ENCODE measurements at places on chromosomes 1 and 21.

DNA sequence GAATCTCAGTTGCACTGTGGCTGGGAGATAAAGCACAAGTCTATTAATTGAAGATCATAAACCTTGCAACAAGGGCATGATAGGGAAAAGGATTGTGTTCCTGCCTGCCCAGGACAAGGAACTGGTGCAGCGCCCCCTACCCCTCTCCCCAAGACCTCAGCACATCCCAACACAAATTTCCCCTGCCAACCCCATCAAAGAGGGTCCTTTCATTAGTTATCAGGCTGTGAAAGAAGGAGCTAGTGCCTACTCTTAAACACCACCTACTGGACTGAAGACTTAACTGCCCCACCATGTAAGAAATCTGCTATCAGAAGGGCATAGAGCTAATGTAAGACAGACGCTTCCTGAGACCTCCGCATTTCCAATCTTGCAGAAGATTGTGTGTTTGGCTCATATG is 372.6 kb downstream of the AGBL4 start:
- DNase-seq, result no peak

DNA sequence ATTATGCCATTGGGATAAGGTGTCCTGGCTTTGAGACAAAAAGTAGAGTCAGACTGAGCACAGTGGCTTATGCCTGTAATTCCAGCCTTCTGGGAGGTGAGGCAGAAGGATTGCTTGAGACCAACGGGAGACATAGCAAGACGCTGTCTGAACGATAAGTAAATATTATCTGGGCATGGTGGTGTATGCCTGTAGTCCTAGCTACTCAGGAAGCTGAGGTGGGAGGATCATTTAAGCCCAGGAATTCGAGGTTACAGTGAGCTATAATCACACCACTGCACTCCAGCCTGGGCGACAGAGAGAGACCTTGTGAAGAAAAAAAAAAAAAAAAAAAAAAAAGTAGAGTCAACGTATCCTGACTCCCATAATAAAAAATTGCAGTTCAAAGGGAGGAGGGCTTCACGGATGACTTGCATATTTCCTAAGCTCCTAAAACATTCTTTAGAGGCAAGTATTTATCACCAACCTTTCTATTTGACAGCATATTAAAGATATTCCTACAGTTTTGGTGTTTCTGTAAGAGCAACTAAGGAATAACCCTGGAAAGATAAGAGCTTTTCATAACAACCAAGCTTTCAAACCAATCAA is 141.2 kb downstream of the SLC44A5 start:
- no peak for DNase-seq

GRCh38 chr1:202553560-202554038 is 156.7 kb downstream of the SYT2 start:
- DNase-seq, result peak; percentile 10

- DNase-seq, result no peak
Measured at GRCh38 chr1:25140073-25140797, 92.1 kb downstream of the SYF2 start.

- no peak for DNase-seq
Measured at GRCh38 chr1:231353086-231353485, 15.0 kb downstream of the SPRTN start.

GRCh38 chr1:112264553-112264952 is 131.5 kb upstream of the CTTNBP2NL start:
- peak; percentile 4 for DNase-seq

GRCh38 chr1:87327376-87328271 is 1.1 kb upstream of the LMO4 start:
- peak; percentile 22 for DNase-seq

DNA sequence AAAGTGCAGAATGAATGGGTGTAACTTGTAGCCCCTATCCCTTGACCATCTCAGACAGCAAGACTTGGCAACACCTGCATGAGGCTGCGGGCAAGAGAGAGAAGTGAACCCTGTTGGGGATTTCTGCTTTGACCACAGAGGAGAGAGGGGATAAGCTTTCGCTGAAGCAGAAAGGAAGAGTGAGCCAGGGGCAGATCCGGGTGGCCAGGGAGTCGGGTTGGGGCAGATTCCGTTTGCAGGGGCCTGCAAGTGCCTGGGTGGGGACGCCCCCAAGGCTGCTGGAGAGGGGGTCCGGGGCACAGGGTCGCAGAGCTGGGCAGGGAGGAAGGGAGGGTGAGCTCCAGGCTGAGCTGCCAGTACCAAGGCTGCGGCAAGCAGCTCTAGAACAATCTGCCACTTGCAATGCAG is 25.3 kb upstream of the PIK3CD start:
- no peak for DNase-seq

DNA sequence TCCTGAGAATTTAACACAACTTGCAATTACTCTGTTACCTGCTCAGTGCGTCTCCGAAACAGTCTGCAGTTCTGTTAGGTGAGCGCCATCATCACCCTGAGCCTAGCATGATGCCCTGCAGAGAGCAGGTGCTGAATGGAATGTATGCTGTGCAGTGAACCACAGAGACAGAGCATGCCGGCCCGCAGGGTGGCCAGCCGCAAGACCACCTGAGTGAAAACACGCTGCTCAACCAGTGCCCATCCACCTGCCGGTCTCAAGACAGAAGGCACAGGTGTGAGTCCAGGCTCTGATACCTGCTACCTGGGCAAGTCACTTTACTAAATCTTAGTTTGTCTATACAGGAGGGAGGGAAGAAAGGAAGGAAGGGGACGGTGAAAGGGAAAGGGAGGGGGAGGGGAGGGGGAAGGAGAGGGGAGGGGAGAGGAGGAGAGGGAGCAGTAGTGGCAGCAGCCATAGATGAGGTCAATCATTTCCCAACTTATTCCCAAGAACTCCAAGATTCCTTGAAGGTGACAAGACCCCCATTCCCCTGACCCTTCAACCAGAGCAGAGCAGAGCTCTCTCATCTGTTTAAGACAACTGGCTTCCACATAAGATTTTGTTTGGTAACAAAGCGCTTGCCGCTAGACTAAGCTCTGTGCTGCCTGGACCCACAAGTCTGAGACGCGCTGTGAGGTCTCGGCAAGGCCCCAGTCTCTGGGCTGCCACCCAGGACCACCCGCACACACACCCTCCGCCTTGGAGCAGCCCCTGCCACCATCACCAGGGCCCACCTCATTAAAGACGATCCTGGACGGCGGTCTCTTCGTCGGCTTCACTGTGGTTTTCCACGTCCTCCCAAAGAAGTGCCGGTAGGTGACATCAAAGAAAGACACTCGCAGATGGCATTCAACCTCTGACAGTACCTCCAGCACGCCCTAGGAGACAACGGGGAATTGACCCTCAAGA is 14.5 kb downstream of the NPHP4 start:
- no peak for DNase-seq

DNA sequence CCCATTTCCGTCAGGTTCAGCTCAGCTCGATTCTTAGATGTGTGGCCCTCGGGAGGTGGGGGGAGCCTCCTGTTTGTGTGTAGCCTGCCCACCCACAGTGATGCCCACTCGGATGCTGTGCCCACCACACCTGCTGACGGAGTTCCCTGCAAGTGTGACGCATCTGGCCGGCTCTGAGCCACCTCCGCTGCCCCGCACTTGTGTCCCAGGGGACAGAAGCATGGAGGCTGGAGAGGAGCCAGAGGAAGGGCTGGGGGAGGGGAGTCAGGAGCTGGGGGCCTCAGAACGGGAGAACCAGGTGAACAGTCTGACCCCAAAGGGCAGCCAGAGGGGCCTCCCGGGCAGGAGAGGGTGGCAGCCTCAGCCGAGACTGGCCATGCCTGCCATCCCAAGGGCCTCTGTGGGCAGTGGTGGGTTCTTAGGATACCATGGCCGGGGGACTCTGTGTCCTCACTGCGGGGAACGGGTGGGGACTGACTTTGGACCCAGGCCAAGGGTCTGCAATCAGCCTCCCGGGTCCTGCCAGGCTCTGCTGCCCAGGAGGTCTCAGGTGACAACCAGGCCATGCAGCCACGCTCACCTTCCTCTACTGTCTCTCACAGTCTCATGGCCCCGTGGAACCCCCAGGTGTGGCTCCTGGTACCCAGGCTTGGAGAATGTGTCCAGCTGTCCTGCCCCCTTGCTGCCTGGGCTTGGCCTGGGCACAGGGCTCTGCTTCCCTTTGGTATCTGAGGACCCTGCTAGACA is 267.2 kb upstream of the VAMP3 start:
- DNase-seq, result no peak

DNA sequence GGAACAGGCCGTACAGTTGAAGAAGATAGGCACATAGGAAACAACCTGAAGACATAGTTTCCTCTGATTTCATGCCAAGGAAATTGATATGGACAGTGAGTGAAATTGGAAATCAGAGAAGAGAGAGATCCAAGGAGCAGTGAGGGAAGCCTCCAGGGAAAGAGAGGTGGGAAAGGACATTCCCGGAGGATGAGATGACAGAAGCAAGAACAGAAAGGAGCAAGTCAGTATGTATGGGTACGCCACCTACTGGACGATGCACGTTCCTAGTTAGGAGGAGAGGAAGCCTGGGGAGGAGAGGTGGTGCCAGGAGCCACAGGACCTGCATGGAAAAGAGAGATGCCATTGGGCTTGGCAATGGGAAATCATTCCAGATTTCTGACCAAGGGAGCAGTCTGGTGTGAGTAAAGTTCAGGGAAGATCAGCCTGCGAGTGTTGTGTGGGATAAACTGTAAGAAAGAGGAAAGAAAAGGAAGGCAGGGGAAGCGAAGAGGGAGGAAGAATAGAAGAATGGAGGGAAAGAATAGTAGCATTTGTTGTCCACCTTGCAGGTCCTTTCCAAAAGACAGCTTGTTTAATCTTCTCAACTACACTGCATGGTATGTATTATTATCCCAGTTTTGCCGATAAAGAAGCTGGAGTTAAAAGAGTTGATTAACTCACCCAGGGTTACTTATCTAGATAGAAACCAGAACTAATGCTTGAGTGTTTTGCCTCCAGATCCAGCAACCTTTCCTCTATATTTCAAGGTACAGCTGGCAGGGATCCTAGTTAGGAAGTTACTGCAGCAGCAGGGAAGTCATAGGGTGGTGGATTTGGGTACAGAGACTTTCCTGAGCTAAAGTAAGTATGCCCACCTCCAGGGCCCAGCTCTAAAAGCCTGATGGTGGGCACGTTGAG is 27.4 kb downstream of the C1orf116 start:
- peak; percentile 69 for DNase-seq

DNA sequence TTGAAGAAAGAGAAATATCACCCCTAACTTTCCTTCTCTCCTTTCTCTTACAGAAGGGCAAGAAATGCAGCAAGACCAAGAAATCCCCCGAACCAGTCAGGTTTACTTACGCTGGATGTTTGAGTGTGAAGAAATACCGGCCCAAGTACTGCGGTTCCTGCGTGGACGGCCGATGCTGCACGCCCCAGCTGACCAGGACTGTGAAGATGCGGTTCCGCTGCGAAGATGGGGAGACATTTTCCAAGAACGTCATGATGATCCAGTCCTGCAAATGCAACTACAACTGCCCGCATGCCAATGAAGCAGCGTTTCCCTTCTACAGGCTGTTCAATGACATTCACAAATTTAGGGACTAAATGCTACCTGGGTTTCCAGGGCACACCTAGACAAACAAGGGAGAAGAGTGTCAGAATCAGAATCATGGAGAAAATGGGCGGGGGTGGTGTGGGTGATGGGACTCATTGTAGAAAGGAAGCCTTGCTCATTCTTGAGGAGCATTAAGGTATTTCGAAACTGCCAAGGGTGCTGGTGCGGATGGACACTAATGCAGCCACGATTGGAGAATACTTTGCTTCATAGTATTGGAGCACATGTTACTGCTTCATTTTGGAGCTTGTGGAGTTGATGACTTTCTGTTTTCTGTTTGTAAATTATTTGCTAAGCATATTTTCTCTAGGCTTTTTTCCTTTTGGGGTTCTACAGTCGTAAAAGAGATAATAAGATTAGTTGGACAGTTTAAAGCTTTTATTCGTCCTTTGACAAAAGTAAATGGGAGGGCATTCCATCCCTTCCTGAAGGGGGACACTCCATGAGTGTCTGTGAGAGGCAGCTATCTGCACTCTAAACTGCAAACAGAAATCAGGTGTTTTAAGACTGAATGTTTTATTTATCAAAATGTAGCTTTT is 2.4 kb downstream of the CCN1 start:
- DNase-seq, result peak; percentile 74

- DNase-seq, result peak; percentile 53
Measured at GRCh38 chr1:146035048-146035423, 13.5 kb upstream of the HJV start.

DNA sequence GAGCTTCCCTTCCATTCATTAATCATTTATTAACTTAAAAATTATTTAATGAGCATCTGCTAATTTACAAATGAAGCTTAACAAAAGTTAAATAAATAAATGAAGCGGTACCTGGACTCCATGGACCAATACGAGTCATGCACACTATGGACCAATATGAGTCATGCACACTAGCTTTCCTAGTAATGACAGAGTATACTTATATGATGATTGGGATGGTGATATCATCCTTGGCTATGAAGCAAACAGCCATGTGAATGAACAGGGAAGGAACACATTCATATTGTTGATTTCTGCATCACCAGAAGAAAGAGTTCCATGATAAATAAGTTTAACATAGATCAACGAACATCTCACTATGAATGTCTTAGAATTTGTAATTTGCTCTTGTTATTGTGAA is 109.9 kb downstream of the SPAG17 start:
- no peak for DNase-seq

DNA sequence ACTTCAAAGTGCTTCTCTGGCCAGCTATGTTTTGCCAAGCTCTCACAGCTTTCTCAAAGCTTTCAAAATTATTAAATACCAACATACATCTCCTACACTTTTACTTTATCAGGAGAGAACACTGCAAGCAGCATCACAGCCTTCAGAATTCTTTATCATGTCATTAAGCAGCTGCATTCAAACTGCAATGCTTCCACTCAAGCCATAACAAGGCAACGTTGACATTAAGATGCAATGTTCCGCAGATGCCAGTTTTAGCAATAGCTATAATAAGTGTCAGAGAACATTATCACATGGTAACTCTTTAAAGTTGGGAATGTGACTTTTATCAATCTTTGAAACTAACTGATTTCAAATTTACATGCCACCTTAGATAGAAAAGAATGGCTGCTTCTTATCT is 91.9 kb downstream of the LRRC53 start:
- DNase-seq, result no peak

GRCh38 chr1:206828061-206828460 is 37.4 kb upstream of the IL20 start:
- DNase-seq, result no peak

GRCh38 chr1:58539553-58539952 is 7.0 kb downstream of the OMA1 start:
- peak; percentile 70 for DNase-seq

- no peak for DNase-seq
Measured at GRCh38 chr21:18168108-18168507, 76.5 kb upstream of the CHODL start.

GRCh38 chr21:27513016-27513415 is 546.1 kb upstream of the ADAMTS5 start:
- DNase-seq, result no peak

- DNase-seq, result no peak
Measured at GRCh38 chr1:200628223-200628881, 7.8 kb upstream of the KIF14 start.

GRCh38 chr1:186530109-186530508 is 69.2 kb upstream of the PDC start:
- no peak for DNase-seq

DNA sequence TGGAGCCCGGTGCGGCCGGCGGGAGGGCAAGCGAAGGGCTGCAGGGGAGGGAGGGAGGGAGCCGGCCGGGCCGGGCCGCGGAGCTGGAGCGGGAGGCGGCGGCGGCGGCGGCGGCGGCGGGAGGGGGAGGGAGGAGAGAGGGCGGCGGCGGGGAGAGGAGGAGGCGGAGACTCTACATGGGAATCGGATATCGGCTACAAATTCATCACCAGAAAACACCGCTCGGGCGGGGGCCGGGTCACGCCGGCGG is at the start of gene AKT3:
Gene AKT3, minus strand, starts transcription at position 42 of the 250 bp plus-strand sequence. CDS start 7,073 bp downstream, outside the sequence.
- DNase-seq, result peak; percentile 93
